ENCODE measurements at places on chromosomes 12 and 14.

- no peak for DNase-seq
These were observed 12.5 kb downstream of the CFAP54 start for GRCh38 chr12:96501908-96502307.

- DNase-seq = no peak
These were observed 19.6 kb upstream of the KERA start for GRCh38 chr12:91077228-91077954.

- DNase-seq = no peak
These were observed 285.7 kb upstream of the RTL1 start for GRCh38 chr14:101189266-101189665.

DNA sequence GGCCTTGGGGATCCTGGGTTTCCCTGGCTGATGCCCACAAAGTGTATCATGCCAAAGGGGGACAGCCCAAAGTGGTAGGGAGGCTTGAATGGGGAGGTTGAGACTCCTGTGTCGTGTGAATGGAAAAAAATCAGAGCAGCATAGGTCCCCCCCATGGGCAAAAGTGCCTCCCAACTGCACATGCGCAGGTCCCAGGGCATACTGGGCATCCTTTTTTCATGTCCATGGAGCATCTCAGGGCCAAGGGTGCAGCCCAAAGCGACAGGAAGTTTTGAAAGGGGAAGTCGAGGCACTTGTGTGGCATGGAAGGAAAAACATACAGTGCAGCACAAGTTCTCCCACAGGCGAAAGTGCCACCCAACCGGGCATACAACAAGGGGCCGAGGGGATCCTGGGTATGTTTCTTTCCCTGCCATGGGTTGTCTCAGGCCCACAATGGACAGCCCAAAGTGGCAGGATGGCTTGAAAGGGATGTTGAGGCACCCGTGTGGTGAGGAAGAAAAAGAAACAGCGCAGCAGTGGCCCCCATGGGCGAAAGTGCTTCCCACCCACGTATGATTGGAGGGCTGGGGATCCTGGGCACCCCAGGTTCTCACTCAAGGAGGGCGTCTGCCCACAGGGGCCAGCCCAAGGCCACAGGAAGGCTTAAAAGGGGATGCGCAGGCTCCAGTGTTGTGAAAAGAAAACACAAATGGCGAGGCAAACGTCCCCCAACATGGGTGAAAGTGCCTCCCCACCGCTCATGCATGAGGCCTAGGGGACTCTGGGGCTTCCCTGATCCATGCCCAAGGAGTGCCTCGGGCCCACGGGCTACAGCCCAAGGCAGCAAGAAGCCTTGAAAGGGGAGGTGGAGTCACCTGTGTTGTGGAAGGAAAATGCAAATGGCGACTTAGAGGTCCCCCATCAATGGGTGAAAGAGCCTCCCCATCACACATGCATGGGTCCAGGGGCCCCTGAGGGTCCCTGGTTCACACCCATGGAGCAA, 573.7 kb downstream of the ALG10 start:
- no peak for DNase-seq

DNA sequence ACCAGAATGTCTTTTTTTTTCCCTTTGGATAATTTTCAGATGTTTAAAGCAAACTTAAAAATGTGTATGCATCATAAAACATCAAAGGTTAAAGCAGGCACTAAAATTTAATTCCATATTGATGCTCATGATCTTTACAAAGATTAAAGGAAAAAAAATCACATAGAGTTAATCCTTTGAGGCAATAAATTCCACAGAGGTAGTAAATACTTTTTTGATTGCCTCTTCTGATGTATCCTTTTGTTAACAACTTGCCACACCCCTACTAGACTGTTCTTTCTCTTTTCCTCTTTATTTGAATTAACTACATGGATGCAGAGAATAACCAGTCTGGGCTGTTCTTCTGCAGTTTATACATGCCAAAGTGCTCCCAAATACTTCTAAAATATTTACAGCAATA, 45.2 kb upstream of the KCNJ8 start:
- DNase-seq = no peak

DNA sequence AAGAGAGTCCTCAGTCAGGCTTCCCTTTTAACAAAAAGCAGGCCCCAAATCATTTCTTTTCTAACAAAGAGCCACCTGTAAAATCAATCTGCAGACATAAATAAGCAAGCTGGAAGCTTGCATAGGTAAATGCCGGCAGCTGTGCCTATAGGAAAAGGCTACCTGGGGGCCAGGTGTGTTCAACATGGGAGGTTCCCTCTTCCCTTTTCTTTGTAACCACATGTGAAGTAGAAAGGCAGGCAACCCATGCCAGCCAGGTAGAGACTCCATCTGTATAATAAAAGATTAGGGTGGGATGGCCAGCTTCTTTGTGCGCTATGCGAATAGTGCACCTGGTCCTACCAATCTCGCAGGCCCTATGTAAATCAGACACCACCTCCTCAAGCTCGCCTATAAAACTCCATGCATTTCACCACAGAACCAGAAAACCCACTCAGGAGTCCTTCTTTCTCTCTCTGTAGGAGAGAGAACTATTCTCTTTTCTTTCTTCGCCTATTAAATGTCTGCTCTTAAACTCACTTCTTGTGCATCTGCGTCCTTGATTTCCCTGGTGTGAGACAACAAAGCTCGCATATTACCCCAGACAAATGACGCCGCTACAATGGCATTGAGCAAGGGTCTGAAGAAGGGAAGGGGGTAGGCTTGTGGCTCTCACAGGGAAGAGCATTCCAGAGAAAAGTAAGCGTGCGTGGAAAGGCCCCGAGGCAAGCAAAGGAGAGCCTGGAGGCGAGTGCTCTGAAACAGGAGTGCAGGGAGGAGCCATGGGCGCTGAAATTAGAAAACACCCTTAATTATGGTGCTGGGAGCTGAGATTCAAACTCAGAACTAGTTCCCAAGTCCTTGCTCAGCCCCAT, 67.2 kb downstream of the TTC9 start:
- no peak for DNase-seq

DNA sequence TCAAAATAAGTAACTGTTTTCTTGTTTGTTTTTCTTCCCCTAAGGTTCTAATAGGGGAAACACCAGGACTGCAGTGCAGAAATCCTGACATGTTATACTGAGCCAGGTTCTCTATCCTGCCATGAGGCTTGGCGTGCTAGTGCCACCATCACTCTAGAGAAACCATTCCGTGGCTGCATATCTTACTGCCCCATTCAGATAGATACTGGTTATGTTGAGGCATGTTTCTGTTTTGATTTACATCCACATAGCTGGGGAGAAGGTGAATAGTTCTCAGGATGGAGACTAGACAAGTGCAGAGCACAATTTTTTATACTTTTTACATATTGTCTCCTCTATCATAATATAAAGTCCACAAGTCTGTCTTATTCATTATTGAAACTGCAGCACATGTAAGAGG, 11.5 kb downstream of the MAGOHB start:
- no peak for DNase-seq

- no peak for DNase-seq
These were observed 345.0 kb downstream of the CCDC91 start for GRCh38 chr12:28535216-28535615.

DNA sequence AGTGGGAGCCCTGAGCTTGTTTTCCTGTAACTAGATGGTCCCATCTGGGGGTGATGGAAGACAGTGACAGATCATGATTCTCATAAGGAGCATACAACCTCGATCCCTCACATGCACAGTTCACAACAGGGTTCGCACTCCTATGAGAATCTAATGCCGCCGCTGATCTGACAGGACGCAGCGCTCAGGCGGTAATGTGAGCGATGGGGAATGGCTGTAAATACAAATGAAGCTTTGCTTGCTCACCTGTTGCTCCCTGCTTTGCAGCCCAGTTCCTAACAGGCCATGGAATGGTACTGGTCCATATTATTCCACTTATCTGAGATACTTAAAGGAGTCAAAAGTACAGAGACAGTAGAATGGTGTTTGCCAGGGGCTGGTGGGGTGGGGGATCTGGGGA, 9.9 kb upstream of the CEP83 start:
- DNase-seq = no peak

- peak; percentile 89 for DNase-seq
These were observed 3.1 kb downstream of the CCND2 start for GRCh38 chr12:4276524-4277204.

DNA sequence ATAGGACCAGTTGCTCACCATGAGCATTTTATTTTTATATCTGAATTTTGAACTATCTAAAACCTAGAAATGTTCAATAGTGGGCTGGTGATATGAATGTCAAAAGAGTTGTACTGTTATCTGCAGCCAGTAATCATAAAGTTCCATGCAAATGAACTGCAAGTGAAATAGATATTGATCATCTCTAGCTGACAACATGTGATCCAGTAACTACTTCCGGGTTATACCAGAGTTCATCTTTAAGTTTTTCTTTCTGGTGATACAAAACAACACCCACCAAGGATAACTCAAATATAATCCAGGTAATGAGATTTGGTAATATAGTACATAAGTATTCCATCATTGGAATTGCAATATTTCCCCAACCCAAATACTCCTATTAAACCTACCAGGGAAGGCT, 4.1 kb downstream of the IL26 start:
- DNase-seq = no peak
